ENCODE measurements at places on chromosomes 5 and 9. TPM values are rescaled to one million over a fixed set of nuclear protein-coding genes. Genes with fewer than 3 reads are reported as not detected.

- no peak for DNase-seq
Measured at GRCh38 chr5:1030801-1031271, 22.2 kb downstream of the NKD2 start.

DNA sequence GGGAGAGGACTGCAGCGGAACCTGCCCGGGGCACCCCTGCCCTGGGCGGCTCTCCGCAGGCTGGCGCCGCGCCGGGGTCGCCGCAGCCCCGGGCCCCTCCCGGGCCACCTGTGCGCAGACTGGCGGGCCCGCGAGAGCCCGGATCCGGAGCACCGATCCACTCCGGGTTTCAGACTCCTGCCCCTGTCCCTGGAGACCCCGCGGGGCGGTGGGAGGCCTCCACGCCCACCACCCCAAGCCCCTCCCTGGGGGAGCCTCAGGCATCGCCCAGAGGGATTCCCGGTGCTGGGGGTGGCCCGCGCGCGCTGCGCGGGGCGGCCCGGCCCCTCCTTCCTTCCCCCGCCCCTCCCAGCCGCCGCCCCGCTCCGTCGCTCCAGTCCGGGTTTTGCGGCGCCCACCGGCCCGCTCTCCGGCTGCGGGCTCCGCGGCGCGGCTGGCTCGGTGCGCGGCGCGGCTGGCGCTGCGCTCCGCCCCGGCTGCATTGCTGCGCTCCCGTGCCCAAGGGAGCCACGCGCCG is at the start of gene UNC5A:
Gene UNC5A, plus strand, starts transcription at position 479 of the 517 bp plus-strand sequence. CDS start 192 bp downstream, outside the sequence.
- peak; percentile 93 for DNase-seq

DNA sequence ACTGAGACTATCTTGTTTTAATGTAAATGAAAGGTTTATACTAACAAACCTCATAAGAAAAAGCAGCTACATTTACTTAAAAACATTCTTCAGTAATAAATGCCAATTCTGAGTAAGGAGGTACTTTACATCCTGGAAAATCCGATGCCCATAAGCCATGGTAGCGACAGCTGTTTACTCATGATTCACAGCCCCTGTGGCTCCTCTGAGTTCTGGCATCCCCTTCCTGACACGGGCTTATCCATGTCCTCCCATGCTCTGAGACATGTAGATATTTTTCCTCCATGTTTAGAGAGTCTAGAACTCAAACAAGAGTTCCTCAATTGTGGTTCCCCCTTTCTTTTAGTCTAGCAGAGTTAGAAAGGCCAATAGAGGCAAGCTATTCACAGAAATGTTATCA is 63.1 kb upstream of the DEPDC1B start:
- DNase-seq, result no peak

DNA sequence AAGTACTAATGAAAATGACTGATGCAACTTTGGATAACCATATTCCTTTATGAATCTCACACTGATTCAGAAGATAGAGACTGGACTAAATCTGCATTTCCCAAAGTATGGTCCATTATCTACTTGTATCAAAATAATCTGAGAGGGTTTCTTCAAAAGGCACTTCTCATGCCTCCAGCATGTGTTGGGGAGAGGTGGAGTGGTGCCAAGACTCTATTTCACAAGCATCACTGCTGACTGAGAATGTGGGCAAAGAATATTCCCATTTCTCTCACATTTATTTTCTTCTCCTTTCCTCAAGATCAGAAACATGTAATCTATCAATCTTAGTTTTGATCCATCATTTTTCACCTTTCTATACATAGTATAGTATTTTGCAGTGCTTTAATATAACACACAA is 135.4 kb downstream of the GABRB2 start:
- DNase-seq, result no peak

GRCh38 chr9:38382141-38382540 is 10.4 kb upstream of the ALDH1B1 start:
- no peak for DNase-seq

DNA sequence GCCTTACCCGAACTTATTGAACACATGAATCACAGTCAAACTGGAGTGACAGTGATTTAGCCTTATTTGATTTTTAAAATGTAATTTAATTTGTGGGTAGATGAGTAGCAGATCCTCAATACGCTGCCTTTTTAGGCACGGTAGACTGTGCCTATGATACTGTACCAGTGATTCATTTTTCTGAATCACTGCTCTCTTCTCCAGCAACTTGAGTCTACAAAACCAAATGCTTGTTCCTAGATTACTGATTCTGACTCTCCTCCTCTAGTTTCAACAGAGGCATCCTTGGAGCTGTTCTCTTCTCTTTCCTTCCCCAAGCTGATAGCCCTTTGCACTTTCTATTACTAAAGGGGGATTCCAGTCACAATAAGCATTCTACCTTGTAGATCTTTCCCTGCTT is 94.3 kb upstream of the IL7R start:
- no peak for DNase-seq

DNA sequence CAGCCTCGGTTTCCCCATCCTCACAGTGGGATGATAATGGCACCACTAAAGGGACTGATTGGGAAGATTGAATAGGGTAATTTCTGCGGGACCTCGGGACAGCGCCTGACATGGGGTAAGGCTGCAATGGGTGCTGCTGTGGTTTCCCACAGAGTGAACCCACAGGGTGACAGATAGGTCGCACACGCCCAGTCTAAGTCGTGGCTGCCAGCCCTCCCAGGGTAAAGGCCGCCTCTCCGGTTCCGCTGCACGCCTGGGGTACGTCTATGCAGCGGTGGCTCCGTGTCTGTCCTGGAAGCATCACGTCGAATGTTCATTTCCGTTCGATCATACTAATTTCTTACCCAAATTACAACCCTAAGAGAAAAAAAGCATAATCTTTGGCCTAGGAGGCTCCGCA is 631 bp downstream of the CFAP77 start:
- DNase-seq, result no peak

DNA sequence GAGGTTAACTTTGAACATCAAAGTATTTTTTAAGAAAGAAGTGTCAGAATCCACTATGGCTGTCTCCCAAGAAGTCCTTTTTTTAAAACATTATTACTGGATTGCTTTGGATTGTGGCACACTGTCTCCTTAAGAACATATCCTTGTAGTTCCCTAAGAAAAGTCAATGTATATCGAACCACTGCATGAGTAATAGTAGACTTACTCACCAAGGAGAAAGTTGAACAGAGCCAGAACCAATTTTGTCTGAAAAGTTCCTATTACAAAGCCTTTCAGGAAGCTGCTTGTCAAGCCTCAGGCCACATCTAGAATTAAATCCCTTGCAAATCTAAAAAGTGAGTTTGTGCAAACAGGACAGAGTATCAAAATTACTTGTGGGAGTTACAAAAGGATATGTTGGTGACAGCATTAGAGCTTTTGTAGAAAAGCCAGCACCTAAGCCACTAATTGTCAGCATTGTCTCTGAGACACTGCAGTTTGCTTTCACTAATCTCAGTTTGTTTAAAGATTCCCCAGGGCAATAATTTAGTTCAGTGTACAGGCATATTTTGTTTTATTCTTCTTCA is 195.4 kb downstream of the MPDZ start:
- no peak for DNase-seq

GRCh38 chr5:132736853-132737833 is at the start of gene KIF3A:
Gene KIF3A (minus strand): TSS chr5:132737546. CDS start chr5:132737419, 127 bp downstream.
- peak; percentile 99 for DNase-seq

DNA sequence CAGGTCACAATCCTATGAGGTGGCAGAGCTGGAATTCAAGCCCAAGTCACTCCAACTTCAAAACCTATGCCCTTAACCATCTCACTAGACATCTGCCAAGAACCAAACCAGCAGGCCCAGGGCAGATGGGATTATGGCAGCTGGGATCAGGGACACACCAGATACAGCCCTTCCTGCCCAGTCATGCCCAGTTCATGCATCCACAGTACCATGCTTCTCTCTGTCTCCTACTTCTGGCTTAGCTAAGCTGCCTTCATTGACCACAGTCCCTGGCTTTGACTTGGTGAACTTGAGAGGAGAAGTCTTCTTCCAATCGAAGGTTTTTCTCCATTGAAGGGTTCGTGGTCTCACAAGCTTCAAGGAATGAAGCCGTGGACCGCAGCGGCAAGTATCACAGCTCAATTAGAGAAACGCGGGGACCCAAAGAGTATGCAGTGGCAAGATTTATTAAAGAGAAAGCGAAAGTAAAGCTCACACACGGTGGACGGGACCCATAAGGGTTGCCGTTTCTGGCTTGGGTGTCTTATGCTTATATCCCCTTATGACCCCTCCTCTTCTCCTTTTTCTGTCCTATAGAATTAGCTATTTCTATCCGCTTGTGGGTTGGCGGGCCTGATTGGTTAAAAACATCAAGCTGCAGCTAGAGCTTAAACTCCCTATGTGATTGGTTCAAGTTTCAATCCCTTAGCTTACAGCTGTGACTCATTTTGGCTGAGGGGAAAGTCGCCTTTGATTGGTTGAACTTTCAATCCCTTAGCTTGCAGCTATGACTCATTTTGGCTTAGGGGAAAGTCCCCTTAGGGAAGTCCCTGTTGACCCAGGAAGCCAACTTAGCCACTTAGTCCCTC is 101.2 kb downstream of the TRIM36 start:
- DNase-seq, result peak; percentile 24

DNA sequence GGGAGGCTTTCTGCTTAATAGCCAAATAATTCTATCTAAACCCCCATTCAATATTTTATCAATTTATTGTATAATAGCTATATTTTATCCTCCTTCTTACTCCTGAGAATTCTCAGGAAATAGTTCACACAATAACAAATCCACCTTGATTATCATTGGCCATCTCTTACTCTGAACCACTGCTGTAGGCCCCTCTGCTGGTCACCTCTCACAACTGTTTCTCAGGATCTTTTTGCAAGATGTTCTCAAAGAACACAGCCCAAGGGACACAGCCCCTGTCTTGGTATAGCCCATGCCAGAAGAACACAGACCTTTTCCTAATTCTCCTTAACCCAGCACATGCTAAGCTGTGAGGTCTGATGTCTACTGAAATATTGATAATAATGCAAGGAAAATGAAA is 74.9 kb upstream of the HTR4 start:
- peak; percentile 27 for DNase-seq

DNA sequence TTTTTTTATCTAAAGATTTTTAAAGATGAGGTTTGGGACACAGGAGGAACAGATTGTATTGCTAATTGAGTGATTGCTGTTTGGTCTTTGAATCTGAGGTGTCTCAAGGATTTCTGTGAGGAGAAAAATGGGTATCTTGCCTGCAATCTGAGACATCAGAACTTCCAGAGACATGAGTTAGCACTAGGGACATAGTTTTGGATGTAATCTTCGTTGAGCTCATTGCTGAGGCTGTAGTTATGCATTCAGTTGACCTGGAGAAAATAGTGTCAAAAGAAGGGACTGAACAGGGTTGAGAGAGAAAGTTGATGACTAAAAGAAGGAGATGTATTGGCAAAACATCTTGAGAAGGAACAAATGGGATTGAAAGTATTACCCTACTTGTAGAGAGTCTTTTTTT is 24.6 kb downstream of the C9orf85 start:
- no peak for DNase-seq

- DNase-seq, result no peak
Measured at GRCh38 chr5:74235552-74235951, 405.0 kb downstream of the ENC1 start.

DNA sequence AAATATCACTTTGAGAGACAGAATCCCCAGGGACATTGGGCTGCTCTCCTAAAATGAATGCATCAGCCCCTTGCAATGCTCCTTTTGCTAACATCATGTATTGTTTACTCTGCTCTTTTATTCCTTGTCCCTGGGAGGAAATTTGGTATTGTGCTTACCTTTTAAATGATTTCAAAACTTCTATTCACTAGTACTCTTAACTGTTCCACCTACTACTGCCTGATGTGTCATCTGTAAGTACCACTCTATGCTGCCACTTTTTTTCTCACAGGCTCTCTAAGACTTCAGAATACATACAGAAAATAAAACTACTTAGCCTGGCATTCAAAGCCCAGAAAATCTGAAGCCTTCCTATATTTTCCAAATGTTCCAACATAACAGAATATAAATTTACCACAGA is 667.2 kb downstream of the BRINP1 start:
- no peak for DNase-seq

DNA sequence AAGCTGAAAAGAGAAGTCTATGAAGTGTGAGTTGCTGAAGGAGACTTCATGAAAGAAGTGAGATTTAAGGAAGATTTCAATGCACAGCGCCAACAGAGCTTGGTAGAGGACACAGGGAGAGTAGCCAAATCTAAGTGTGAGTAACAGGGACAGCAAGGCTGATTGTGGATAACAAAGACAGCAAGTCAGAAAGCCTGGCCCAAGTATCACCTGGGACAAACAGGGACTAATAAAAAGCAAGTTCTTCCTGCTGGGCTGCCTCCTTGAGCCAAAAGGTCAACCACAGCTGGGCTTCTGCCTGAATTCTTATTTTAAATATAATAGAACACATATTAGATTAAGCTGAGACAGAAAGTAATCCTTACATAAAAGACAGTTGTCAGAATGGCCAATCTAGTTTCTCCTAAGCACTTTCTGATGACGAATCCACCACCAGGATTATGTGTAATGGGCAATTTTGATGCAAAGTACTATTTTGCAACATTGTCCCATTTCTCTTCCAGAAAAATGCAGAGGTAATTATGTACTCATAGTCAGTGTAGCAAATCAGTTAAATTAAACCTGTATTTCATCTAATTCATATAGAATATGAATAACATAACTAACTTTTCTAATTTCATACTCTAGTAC is 73.8 kb downstream of the MAPKAP1 start:
- DNase-seq, result no peak

DNA sequence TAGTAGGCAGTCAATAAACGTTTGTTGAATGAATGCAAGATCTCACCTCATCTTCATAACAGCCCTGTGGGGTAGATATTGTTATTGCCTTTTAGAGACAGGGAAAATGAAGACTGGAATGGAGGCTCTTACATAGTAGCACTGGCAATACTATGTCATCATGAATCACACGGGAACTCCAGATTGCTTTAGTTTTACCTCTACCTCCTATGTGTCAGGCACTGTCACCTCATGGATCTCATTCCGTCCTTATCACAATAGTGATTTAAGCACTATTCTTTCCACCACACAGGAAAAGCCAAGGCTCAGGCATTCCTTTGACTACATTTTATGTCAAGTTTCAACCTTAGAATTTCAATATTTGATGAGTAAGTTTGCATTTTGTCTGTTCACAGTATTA is 2.9 kb upstream of the EPB41L4B start:
- no peak for DNase-seq

DNA sequence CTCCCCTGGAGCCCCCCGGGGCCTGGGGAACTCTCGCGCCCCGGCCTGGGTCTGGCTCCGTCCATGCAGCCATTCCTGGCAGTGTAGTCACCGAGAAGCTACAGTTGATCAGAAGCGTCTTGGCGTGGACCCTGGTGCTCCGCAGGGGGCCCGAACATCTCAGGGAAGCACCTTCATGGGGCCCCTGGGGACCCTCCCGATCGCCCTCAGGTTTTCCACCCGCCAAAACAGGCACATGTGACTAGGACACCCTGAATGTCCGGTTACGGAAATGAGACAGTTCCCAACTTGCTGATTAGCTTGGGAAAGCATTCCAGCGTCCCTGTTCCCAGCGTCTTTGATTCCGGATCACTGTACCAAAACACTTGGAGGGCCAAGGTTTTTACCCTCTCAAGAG is 472 bp downstream of the FBXO4 start:
- DNase-seq, result peak; percentile 54

- peak; percentile 58 for DNase-seq
Measured at GRCh38 chr9:130893341-130894101, 3.1 kb downstream of the QRFP start.

Gene SMIM23
- not detected for polyA plus RNA-seq

Gene MZB1
- not detected for polyA plus RNA-seq

Gene STC2
- polyA plus RNA-seq, result 31.7 TPM

Gene SSNA1
- polyA plus RNA-seq, result 137 TPM

Gene OBP2A
- not detected for polyA plus RNA-seq

Gene EQTN
- polyA plus RNA-seq, result 0.15 TPM

Gene SLC22A4
- polyA plus RNA-seq, result 7.0 TPM

Gene PRKAA1
- polyA plus RNA-seq, result 44.8 TPM

Gene SLC4A9
- polyA plus RNA-seq, result not detected

Gene NTNG2
- 0.01 TPM for polyA plus RNA-seq

Gene OR5C1
- not detected for polyA plus RNA-seq
